Activated T-helper 1 cell treated with Interleukin-2 at 50 U/mL for 16 hours (primary cell): ENCODE measurements at places on chromosomes 16 and 17.

- DNase-seq = no peak
Measured at GRCh38 chr16:30986129-30986991, 1.4 kb downstream of the HSD3B7 start.

DNA sequence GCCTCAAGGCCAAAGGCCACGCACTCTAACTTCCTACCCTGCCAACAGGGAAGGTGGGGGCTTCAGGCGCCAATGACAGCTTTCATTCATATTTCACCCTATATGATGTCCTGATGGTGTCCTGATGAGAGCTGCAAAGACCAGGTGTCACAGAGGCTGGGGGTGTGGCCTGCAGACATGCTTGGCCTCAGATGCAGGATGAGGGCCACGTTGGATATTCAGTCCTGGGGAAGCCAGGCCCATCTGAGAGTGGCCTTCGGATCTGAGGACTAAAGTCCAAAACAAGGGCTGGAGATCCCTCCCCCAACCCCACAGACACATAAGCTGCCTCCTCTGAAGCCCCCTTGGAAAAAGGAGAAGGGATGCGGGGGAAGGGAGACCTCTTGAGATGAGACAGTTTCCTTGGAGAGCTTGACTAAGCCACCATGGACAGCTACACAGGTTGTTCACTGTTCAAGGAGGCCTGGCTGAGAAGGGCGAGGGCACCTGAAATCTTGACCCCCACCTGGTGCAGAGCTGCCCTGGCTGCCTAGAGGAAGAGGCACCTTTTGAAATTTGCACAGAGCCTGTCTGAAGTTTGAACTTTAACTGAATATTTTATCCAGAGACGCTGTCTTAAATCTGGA is 24.3 kb upstream of the GSG1L start:
- DNase-seq = no peak

DNA sequence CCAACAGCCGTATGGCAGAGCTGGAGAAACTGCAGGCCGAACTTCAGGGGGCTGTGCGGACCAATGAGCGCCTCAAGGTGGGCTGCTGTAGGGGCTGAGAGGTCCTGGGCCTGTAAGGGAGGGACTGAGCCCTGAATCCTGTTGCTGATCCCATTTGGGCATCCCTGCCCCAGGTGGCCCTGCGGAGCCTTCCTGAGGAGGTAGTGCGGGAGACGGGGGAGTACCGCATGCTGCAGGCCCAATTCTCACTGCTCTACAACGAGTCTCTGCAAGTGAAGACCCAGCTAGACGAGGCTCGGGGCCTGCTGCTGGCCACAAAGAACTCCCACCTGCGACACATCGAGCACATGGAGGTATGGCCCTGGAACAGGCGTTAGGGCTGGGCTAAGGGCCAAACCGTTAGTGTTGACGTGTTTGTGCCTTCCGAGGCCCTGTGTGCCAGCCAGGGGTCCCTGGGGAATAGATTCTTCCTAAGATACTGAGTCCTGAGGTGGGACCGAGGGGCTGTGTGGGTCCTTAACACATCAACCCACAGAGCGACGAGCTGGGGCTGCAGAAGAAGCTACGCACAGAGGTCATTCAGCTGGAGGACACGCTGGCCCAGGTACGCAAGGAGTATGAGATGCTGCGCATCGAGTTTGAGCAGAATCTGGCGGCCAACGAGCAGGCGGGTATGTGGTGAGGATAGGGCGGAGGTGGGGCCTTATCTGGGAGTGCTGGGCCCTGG is 4.2 kb downstream of the RNF40 start:
- no peak for DNase-seq

- no peak for DNase-seq
Measured at GRCh38 chr17:57594767-57595166, 150.3 kb downstream of the CCDC182 start.

GRCh38 chr17:29753845-29754439 is 131.2 kb upstream of the CORO6 start:
- DNase-seq = no peak

DNA sequence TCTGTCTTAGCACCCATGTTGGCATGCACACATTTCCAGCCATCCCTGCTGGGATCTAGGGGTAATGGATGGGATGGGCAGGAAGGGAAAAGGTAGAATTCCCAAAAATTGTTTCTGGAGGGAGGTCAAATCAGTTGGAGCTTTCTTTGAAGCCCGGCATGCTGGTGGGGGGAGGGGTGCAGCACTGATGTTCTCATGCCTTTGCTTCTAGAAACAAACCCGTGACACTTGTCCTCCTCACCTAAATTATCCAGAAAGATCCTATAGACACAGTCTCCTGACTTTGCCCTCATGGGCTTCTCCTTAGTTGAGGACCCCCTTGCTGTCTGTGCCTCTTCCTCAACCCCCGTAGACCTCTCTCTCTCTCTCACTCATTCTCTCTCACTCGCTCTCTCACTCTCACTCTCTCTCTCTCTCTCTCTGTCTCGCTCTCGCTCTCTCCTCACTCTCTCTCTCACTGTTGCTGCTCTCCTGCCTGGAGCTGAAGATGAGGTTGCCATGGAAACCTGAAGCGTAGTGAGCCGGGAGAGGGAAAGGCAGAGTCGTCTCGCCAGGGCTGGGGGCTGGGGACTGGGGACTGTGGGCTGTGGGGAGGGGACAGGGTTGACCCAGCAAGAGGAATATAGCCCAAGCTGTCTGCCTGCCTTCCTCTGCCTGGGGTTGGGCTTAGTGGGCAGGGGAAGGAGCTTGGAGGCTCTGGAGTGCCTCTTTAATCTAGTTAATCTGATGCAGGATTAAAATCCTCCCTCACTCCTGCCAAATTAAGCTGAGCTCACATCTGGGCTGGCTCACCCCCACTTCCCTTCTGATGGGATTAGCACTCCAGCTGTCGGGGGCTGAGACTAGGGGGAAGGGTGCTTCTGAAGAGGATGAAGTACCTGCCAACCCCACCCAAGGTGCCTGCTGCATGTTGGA is 16.1 kb downstream of the LASP1 start:
- no peak for DNase-seq

- no peak for DNase-seq
Measured at GRCh38 chr17:57004944-57005579, 27.1 kb downstream of the SCPEP1 start.

DNA sequence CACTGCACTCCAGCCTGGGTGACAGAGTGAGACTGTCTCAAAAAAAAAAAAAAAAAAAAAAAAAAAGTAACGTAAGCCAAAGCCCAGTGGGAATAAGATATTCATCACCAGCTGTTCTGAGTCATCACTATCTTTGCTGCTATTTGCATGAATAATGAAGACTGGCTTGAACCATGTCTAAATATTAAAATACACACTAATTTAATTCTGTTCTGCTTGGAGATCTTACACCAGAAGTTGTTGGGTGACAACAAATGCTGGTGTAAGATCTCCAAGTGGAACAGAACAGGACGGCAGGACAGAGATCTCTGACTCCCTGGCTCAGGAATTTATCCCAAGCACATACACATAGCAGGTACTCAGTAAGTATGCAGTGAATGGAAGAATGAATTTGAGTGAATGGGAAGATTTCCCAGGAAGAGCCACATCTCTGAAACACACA is 19.6 kb downstream of the DNAH17 start:
- no peak for DNase-seq

DNA sequence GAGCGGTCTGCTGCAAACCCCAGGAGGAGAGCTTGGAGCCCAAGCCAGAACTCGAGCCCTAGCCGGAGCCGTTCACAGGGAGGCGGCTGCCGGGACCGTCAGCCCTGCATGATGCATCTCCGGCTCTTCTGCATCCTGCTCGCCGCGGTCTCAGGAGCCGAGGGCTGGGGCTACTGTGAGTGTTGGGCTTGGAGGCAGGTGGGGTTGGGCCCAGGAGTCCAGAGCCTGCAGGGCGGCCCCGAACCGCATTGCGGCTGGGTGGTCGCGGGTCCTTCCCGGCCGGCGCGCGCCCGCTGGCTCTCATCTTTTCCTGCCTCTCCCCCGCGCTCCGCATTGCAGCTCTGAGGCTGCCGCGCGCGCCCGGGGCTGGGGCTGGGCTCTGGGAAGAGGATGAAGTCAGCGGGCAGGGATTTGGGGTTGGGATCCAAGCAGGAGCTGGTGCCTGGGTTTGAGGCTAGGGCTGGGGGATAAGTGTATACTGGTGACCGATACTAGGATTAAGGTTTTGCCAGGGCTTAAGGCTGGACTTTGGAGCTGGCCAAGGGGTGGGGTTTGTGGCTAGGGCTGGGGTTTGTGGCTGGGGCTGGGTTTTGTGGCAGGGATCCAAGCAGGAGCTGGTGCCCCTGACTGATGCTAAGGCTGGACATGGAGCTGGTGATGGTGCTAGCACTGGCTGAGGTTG is 532 bp downstream of the CNTNAP1 start:
- DNase-seq = no peak

GRCh38 chr17:58317421-58318064 is 11.1 kb downstream of the TSPOAP1 start:
- peak; percentile 54 for DNase-seq

DNA sequence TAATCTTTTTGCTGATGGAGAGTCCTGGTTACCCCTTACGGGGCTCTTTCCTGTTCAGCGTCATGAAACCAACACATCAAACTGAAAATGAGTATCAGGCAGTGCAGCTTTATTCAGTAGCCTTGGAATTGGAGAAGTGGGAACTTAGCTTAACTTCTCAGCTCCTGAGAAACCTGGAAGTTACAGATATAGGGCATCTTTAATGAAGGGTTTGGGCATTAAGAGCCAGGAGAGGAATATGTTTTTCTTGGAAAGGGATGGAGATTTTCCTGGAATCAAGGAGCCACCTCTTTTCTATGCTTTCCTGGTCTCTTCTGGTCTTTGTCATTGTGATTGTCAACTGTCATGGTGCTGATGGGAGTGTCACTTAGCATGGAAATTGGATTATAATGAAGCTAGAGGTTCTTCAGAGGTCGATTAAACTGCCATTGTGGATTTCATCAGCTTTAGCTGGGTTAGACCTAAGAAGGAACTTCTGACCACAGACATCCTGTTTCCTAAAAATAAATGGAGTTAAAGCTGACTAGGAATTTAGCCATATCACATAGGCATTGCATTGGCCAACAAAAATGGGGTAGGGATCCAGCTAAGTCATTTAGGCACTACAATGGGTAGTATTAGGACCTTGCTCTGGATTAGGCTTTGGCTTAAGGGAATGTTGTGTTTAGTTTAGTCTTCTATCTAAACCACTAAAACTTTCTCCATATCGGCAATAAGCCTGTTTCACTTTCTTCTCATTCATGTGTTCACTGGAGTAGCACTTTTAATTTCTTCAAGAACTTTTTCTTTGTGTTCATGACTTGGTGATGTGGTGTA is 186.4 kb downstream of the BCAS3 start:
- no peak for DNase-seq
